Esophagus squamous epithelium (tissue), 5 donors: ENCODE measurements at places on chromosomes 12 and 14. TPM values are rescaled to one million over a fixed set of nuclear protein-coding genes. Genes with fewer than 3 reads are reported as not detected.

The DENR gene
- 23.3 TPM for total RNA-seq

The GPR137C gene
- 0.95 TPM for total RNA-seq

The RABGGTA gene
- 137 TPM for total RNA-seq

The SLC7A7 gene
- 12.6 TPM for total RNA-seq

The KCNMB4 gene
- total RNA-seq, result 0.18 TPM
